ENCODE measurements at places on chromosomes 3 and 15.

- DNase-seq: no peak
Measured at GRCh38 chr15:39078026-39078425, 502.9 kb upstream of the THBS1 start.

- DNase-seq: no peak
Measured at GRCh38 chr3:59540696-59541095, 490.9 kb upstream of the CFAP20DC start.

DNA sequence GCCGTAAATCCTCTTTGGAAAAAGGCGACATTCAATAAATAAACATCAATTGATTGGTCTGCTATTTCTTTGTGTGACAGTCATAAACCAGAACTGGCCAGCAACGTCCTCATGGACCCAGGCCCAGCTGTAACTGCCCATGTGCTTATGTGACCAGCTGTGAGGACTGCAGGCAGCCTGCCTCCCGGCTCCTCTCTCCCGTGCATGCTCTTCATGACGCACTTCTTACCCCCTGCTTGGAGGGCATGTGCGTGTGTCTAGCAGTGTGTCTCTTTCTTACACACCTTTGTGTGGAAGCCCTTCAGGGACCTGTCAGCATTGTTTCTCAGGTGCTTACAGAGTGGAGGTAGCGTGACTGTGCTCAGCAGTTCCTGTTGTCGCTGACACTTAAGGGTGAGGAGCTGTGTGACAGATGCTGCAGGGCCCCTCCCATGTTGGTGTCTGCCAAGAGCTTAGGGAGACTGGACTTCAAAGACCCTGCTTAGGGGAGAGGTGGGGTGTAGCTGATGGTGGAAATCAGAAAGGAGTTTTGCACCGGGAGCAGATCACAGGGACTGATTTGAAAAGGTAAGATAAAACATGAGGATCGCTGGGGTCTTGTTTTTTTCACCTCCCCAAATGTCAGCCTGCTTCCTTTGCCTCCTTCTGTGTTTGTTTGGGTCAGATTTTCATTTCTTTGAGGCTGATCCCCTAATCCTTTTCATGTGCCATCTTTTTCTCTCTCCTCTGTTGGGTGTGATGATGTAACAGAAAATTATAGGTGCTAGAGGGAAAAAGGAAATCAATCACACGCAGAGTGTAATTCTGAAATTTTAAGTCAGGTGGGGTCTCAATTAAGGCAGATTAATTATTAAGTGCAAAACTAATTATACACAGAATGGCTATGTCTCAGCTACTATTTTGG, 2.1 kb downstream of the PODXL2 start:
- no peak for DNase-seq

- DNase-seq: no peak
Measured at GRCh38 chr3:42254566-42254965, 11.4 kb downstream of the CCK start.

DNA sequence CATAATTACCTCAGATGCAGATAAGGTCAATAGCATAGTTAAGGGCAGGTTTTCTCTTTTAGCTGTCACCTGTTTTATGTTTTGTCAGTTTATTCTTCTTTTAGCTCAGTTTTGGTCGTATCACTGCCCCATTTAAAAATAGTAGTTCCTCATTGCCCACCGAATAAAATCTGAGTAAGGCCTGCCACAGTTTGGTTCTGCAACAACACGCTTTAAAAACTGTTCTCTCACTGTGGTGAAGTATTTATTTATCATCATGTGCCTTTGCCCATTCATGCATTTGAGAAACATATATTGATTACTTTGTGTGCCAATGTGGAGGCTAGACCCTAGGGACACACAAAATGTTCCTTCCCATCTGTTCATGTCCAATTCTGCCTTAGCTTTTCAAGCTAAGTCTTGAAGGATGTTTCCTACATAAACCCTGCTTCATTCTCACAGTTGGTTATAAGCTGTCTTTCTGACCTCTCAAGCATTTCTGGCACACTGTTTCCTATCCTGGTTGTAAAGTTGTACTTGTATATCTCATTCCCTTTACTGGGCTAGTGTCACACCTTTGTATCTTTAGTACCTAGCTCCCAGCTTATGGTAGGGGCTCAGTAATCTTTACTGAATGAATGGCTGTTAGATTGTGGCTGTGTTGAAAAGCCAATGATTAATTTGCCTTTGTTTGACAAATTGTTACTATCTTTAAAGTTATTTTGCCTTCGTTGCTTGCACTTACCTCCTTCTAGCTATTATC, 23.9 kb downstream of the AKAP13 start:
- DNase-seq: peak; percentile 12

DNA sequence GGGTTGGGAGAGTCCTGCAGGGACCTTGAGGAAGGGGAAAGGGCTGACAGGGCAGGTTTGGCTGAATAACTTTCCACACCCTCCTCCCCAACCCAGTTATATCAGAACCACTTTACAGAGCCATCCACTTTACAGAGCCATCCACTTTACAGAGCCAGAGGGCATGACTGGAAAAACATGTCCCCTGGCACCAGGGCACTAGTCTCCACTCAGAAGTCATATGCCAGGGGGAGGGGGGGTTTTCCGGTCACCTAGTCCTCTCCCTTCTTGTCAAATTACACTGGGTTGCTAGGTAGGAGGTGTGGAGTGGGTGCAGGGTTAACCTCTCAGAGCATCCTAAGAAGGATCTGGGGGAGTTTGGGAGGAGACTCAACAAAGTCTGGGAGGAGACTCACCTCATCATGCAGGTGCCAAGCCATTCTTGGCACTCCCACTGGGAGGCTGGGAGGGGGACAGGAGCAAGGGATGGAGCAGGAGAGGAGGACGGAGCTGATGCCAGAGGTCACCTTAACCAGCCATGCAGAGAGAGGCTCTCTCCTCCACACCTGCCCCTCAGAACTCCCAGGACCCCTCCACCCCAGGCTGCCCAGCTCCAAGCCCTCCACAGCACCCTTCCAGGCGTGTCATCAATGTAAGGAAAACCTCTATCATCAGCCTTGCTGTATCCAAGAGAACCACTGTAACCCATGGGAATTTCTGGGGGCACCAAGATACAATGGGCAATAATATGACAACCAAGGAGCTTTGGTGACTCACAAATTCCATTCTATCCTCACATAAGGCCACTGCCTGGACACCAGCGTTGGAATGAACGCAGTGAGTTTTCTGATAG, 1.7 kb downstream of the LRRC2 start:
- no peak for DNase-seq

GRCh38 chr15:77251662-77252061, 168.2 kb downstream of the PEAK1 start:
- DNase-seq: peak; percentile 7

DNA sequence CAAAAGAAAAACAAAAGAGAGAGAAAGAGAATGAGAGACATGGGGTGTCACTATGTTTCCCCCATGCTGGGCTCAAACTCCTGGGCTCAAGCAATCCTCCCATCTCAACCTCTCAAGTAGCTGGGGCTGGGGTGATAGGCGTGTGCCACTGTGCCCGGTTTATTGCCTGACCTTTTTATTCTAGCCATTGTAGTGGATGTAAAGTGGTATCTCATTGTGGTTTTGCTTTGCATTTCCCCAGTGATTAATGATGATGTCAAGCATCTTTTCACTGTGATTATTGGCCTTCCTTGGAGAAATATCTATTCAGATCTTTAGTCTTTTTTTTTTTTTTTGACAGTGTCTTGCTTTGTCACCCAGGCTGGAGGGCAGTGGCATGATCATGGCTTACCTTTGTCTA, 37.7 kb upstream of the GK5 start:
- DNase-seq: no peak
